Activated CD8-positive, alpha-beta memory T cell treated with anti-CD3 and anti-CD28 coated beads, Interleukin-2, amount 10 ng/mL, durations not matched to agents 7 days and 5 days (primary cell): ENCODE measurements at places on chromosomes 5 and 9.

GRCh38 chr9:10773136-10773535, 160.3 kb upstream of the PTPRD start:
- DNase-seq = no peak

- DNase-seq = no peak
Measured at GRCh38 chr5:127568166-127568565, 50.7 kb downstream of the PRRC1 start.

- peak; percentile 76 for DNase-seq
Measured at GRCh38 chr5:170638454-170639220, 134.8 kb downstream of the KCNIP1 start.

- DNase-seq = no peak
Measured at GRCh38 chr5:154200221-154200620, 9.7 kb downstream of the GALNT10 start.

- DNase-seq = no peak
Measured at GRCh38 chr5:125424402-125425141, 678.1 kb upstream of the ZNF608 start.

- DNase-seq = no peak
Measured at GRCh38 chr5:117131048-117131679, 556.5 kb upstream of the SEMA6A start.

DNA sequence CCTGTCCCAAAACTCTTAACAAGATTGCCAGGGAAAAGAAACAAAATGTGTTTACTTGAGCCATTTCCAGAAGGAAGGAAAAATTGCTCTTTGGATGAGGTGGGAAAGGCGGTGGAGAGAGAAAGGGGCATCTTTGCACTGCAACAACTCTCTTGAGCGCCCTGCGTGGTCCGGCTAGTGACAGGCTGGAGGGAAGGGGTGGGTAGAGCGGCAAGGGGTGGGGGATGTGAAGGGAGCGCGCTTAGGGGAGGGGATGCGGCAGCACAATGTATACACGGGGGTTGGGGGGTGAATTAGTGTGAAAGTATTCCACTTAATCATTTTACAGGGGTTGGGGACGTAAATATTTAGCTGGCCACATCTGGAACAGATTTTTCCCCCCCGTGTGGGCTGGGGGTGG, 1.3 kb downstream of the FGF10 start:
- DNase-seq = no peak

DNA sequence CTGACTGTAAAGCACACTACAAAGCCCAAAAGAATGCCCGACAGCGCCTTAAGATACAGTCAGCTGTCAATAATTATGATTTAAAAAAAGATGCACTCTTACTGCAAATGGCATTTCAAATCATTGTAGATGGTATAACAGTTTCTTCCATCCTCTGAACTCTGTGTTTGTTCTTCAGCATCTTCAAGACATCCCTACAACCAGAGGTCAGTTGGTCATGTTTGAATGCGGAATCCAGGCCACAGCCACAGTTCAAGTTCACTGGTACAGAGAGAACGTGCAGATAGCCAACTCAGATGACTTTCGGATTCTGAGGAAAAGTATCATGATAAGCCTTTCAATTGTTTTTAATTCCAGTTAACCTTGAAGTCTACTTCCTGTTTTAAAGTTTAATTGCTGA, 8.7 kb upstream of the MYOT start:
- no peak for DNase-seq

- no peak for DNase-seq
Measured at GRCh38 chr9:8648271-8648845, 848.8 kb upstream of the DMAC1 start.

- no peak for DNase-seq
Measured at GRCh38 chr5:89190515-89191265, 307.7 kb upstream of the MEF2C start.

GRCh38 chr5:77859306-77859705, 83.2 kb upstream of the TBCA start:
- DNase-seq = no peak

DNA sequence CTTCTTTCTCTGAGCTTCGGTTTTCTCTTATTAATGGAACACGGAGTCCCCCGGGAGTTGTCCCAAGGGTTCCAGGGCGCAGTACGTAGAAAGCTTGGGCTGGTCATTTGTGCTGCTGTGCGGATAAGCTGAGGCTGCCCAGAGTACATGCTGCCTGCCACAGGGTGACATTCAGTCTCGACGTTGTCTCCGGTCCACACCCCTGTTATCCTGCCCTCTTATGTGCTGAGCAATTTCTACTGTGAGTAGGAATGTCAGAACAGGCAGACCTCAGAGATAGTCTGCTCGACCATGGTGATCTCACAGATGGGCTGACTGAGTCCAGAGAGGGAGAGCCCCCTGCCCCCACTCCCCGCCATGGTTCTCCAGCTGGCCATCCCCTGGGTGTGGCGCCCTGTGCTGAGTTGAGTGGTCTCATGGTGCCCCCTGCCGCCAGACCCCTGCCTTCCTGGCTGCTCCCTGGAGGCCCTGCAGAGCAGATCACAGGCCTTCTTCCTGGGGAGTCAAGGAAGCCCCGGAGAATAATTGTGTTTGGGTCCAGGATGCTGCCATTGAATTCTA, 124.0 kb downstream of the RGS3 start:
- DNase-seq = no peak

DNA sequence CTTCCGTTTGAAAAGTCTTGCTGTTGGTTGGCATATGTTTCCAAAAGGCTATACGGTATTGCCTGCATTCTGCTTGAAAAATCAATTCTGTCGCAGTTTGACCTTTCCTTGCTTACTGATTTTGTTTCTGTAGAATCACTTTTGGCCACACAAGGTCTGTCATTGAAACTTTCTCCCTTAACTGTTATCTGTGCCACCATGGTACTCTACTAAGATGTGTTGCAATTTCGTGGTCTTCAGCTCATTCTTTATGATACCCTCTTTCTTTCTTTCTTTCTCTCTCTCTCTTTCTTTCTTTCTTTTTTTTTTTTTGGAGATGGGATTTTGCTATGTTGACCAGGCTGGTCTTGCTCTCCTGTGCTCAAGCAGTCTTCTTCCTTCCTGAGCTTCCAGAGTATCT, 4.5 kb downstream of the OSTF1 start:
- no peak for DNase-seq

DNA sequence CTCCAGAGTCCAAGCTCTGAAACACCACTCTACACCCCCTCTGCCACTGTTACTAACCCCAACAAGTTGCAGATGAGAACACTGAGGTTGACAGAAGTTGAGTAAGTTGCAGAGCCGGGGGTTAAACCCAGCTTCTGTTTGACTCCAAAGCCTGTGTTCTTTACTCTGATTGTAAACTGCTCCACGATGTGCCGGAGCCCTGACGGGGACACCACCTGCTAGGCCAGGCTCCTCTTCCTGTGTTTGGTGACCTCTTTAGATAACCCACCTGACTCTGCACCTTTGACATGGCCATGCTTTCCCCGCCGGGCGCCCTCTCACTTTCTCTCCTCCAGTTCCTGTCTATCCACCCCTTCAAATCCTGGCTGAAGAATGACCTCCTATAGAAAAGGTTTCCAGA, 96.7 kb downstream of the PAX5 start:
- DNase-seq = no peak

DNA sequence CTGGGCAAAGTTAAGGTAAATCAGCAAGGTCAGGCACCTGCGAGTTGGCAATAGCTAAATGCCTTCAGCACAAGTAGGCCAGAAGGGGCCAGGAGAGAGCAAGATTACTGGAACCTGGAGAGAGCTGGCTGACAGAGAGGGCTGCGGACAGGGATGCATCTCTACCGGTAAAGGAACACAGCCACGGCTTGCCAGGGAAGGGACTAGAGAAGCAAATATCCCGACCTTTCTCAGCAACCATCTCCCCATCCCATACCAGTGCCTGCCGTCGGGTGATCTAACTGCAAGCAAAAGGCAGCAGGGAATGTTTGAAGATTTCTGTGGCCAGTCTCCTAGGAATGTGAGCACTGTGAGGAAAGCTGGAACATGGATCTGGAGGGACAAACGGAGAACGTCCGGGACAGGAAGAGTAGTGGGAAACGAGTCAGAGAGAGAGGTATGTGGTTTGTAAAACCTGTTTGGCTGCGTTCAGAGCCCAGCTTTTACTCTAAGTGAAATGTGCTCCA, 15.9 kb upstream of the ABLIM3 start:
- DNase-seq = no peak

GRCh38 chr5:149448831-149449714, 70.0 kb upstream of the IL17B start:
- no peak for DNase-seq

DNA sequence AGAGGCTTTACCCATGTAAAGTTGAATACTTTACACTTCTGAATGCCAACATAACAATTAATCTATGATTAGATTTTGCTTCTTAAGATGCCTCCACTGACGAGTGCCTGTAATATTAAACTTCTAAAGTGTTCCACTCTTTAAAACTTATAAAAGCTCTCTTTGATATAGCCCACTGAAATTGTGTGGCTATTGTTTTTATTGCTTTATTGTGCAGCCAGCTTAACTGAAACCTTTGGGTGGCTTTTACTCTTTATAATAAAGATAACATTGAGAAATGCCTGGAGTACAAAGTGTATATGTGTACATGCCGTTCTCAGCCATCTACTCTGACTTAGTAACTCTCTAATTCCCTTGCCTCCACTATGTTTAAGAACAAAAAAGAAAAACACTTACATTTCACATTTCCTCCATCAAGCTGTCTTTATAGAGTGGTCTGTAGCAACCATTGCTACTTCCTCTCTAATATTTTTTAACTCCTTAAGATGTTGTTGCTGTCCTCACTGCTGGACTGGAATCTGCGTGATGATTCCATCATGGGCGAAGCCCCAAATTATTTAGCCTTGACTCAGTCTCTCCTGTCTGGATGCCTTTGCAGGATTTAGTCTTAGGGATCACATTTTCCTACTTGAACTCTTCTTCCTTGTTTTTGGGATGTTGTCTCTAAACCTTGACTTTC, 9.1 kb downstream of the PIK3R1 start:
- DNase-seq = no peak

- DNase-seq = no peak
Measured at GRCh38 chr9:78713614-78714405, 416.9 kb downstream of the PSAT1 start.

GRCh38 chr9:130421802-130422276, 22.9 kb upstream of the ASS1 start:
- no peak for DNase-seq

- DNase-seq = no peak
Measured at GRCh38 chr5:5736007-5736406, 313.5 kb downstream of the ICE1 start.

DNA sequence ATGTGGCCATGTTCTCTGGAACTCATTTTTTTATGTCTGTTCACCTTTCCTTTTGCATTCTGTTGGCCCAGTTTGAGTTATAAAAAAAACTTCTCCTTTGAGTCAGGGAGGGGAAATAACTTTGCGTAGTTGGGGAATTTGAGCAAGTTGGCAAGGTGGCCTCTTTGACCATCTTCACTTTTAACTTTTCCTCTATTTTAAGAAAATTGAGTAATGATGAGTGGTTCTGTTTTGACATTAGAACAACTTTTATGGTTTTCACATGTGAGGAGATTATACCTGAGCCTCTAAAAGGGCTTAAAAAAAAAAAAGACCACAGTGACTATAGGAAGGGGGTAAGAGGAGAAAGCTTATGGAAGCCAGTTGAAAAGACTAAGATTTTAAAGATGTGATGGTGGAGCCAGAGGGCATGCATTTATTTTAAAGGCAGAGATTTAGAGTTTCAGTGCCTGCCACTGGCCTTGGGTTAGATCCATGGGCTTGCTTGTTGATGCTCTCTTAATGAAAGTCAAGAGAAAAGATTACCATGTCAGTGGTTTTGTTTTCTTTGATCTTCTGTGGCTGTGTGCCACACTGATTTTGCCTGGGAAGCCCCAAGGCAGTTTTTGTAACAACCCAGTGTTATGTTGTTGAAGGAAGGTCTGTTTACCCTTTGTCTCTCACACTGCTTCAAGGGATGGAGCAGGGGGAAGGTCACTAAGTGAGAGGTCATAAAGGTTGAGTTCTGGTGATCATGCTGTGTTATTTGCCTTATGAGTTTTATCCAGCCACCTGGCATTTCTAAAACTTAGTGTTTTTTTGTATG, 219.7 kb upstream of the CD180 start:
- DNase-seq = no peak

- DNase-seq = no peak
Measured at GRCh38 chr5:89300426-89300970, 417.5 kb upstream of the MEF2C start.

DNA sequence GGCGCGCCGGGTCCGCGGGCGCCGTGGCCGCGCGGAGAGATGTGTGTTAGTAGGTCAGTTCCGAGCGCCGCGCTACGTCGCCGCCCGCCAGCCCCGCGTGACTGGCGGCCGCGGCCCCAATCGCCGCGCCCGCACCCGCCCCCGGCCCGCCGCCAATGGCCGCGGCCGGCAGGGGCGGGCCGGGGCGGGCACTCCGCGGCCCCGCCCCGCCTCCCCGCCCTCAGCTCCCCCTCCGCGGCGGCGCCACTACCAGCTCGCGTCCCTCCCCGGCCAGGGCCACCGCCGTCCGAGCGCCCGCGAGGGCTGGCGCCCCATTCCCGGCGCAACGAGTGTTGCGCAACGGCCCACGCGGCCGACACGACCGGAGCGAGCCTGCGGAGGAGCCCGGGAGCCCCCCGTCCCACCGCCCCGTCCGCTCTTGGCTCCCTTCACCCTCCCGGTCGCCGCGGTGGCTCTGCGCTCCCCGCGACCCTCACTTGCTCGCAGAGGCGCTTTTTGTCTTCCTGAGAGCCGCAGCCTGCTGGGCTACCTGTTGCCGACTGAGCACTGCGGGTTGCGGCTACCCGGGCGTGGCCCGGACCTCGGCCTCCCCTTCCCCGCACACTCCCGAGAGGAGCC, at the start of gene NFIL3:
Gene NFIL3, minus strand, starts transcription at position 48 of the 618 bp plus-strand sequence. CDS start 13,098 bp downstream, outside the sequence.
- peak; percentile 78 for DNase-seq

GRCh38 chr5:55868846-55869245, 17.7 kb downstream of the IL31RA start:
- peak; percentile 44 for DNase-seq

DNA sequence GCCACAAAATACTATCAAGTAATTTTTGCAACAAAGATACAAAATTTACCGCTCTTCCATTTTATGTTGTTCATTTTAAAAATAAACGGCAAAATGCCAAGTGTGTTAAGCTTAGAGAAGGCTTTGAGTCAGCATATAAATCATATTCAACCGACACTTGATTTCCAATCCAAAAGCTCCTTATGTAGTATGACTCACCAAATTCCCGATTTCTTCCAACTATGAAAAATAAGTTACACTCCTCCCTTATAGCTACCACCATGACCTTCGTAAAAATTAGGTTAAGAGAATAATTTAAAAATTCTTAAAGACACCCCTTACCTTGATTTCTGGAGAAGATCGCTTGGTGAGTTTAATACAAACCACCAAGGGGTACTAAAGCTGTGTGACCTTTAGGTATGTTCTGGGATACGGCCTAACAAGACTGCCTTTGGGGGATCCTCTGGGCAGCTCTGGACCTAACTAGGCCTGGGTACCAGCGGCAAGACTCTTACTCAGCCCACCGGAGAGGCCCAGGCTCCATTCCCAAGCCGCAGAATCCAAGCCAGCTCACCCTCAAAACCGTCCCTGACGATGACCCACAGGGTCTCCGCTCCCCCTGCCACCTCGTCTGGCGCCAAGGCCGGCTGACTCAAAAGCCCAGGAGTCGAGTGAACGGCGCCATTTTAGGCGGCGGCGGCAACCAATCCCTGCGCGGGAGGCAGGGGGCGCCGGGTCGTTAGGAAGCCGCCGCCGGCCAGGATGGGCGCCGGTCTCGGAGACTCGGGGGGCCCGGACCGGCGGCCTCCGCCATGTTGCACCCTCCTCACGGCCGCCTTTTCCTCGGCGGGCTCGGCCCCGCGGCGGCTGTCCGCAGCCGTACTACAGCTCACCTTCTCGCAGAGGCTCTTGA, 739 bp downstream of the PPP2CA start:
- peak; percentile 79 for DNase-seq

GRCh38 chr5:147203213-147203612, 31.6 kb upstream of the STK32A start:
- no peak for DNase-seq

- DNase-seq = no peak
Measured at GRCh38 chr5:179954434-179954833, 46.7 kb upstream of the TBC1D9B start.
